Activated CD8-positive, alpha-beta memory T cell treated with anti-CD3 and anti-CD28 coated beads for 48 hours (primary cell): ENCODE measurements at places on chromosomes 3 and 15.

DNA sequence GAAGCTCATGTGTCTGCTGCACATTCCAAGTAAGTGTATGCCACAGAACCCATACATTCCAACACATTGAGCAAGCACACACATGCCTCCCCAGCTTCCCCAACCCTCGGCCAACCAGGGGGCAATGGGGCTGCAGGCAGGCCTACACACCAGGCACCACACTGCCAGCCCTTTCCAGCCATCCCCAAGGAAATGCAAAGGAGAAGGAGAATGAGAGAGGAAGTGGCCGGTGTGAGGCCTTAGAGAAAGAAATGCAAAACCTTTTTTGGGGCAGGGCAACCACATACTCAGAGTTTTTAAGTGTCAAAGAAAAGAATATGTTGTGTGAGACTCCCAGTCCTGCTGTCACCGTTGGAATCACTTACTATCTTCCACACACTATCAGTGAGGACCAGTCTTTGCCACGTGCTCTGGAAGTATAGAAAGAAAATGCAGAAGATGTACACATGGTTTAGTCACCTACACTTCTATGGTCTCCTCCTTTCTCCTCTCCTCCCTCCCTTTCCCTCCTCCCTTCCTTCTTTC, 11.1 kb downstream of the IGF2BP2 start:
- no peak for DNase-seq

DNA sequence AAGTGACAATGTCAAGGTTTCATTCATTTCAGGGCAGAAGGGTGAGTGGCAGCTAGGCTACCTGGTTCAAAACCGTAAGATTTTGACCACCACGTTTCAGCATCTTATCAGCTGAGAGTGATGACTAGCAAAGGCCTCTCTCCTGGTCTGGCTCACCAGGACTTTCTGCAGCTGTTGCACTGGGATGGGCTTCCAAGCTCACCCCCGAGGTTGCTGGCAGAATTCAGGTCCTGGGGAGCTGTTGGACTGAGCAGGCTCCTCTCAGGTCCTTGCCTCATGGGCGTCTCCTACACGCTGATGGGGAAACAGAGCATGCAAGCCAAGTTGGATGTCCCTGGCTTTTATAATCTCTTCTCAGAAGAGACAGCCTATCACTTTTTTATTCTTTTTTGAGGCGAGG, 88.8 kb upstream of the RNU6-1 start:
- no peak for DNase-seq

DNA sequence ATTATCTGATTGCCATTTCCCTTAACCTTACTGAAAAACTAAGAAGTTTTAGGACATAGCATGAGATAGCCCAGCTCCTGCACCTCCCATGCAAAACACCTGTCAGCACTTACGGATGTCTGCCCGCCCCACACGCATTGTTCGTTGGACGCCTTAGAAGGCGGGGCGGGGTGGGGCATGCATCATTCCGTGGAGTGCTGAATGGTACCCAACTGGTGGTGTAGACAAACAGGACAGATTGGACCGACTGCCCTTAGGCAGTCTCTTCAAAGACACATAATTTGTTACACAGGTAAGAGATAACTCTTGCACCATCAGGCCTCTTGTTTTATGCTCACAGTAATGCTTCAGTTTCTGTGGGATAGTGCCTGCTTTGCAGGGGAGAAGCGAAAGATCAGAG, 93.8 kb downstream of the SMAD6 start:
- DNase-seq: no peak

DNA sequence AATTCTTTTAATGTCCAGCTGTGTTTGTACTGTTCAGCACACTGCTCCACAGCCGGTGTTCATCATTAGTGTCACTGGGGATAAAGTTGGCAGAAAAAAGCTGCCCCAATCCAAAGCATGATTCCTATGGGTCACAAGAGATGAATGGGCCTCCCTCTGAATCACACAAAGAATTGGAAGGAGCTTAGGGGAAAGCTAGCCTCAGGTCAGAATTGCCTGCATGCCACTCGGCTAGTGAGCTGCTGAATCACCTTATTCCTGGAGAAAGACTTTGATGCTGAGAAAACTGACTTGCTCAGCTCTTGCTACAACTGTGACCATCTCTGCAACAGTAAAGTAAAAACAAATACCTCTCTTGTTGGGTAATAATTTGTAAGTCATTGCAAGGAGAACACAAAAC, 3.5 kb downstream of the CCK start:
- DNase-seq: no peak

GRCh38 chr3:57009367-57009766, 51.1 kb upstream of the SPATA12 start:
- DNase-seq: no peak

- DNase-seq: no peak
These were observed 117.8 kb upstream of the KCNH8 start for GRCh38 chr3:19030522-19030839.

DNA sequence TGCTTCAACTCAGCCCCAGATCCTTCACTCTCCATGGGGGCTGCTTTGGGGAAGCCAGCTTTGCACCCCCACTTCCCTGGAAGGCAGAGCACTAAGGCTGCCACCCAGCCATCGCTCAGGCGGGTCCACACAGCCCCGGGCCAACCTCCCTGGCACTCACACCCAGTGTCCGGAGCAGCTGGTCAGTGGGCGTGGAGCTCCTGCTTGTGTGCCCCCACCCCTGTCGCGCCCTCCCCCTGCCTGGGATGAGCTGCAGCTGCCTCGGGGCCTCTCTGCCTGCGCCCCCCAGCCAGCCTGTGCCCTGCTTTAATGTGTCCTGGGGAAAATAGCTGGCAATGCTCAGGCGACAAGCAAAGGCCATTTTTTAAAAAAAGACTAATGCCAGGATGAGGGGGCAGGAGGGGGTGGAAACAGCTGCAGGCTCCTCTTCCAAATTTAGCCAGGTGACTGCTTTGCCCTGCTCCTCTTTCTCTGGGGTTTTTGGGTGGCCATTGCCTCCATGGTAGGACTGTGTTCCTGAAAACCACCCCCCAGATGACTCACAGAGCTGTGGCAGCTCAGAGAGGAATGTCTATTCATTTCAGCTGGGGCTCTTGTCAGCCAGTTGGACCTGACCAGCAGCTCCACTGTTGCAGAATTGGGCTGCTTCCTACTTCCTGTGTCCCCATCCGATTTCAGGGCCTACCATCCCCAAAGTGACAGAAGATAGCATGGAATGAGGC, 65.0 kb downstream of the CEMIP start:
- DNase-seq: no peak

DNA sequence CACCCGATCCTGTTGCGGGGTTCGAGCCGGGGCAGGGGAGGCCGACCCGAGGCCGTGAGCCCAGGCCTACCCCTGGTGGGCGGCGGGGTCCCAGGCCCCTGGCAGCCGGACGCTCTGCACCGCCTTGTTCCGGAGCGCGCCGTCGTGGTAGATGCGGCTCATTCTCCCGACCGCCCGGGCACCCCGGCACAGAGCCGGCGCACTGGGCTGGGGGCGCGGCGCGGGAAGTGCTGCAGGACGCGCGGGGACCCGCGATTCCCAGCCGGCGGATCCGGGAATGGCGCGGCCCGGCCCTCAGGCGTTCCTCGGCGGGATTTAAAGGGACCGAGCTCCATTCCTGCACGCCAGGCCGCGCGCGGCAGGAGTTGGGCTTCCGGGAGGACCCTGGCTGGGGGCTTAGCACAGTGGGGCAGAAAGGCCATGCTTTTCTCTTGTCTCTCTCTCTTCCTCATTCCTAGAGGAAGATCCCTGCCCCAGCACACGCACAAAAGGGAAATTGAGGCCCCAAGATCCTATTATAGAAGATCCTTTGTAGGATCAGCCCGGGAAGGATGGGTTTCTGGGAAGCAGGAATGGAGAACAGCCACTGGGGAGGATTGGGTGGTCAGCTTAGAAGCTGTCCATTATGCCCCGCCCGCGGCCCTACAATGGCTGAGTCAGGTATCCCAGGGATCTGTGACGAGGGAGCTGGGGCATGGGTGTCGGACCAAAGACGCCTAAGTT, at the start of gene ARPIN:
TSS of gene ARPIN (minus strand) at position 279 of the 723 bp plus-strand sequence. CDS start at position 162, 117 bp downstream.
- no peak for DNase-seq

- DNase-seq: no peak
These were observed 49.8 kb upstream of the TEX264 start for GRCh38 chr3:51621091-51621892.

- no peak for DNase-seq
These were observed 86.3 kb upstream of the PRICKLE2 start for GRCh38 chr3:64311424-64312061.

- DNase-seq: no peak
These were observed 238.5 kb upstream of the ROBO1 start for GRCh38 chr3:80006315-80006714.

DNA sequence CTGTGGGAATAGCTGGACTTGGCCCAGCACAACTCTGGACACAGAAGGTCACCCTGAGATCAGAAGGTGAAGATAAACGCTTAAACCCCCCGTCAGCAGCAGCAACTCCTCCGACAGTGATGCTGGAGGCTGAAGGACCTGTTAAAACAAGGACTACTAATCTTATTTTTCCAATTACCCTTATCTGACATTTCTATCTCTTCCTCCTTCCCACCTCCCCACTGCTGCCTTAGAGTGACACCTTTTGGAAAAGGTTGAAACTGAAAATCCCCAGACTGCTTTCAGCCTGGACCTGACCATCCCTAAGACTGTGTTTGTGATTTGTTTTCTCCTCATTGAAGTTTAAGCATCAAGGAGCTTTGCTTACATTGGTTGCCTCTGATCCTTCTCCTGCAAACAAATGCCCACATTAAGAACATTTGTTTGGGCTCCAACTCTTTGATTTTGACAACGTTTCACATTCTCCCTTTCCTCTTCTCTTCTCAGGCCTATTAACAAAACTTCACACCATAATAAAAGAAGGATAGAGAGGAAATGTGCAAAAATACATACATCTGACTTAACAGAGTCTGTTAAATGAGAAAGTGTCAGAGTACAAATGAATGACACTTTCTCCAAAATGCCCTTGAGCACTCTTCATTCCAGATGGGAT, 410.6 kb upstream of the WNT5A start:
- DNase-seq: no peak

DNA sequence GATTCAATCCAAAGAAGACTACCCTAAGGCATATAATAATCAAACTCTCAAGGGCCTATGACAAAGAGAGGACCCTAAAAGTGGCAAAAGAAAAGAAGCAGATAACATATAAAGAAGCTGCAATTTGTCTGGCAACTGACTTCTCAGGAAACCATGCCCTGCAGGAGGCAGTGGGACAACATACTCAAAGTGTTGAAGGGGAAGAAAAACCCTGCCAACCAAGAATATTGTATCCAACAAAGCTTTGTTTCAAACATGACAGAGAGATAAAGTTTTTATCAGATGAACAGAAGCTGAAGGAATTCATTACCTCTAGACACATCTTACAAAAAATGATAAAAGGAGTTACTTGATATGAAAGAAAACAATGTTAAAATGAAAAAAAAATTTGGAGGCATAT, 167.1 kb downstream of the VPS13C start:
- no peak for DNase-seq

DNA sequence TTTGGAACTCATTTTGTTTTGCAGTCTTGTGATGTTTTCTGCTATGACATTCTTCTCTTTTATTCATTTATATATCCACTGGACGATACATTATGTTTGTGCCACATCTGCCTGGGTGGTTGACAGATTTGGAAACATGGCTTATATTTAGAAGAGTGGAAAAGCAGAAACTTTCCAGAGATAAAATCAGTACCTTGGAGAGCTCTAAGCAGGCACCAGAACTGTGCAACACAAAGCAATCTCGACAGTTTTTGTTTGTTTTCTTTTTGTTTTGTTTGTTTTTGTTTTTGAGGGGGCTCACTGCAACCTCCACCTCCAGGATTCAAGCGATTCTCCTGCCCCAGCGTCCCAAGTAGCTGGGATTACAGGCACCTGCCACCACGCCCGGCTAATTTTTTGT, 45.5 kb downstream of the SYN2 start:
- no peak for DNase-seq

DNA sequence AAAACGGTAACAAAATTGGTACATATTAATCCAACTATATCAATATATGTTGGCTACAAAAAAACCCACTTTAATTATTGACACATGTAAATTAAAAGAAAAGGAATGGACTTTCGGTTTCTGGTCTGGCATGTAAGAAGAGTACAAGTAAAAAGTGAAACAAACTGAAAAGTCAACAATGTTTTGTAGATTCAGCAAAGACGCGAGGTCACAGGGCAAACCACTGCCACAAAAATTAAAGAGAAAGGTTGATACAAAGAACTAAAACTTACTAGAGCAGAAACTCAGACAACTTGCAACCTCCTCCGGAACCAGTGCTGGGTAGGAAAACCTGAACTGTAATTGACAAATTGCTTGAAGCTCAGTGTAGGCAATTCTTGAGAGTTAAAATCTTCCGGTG, 110.6 kb upstream of the ARPP21 start:
- no peak for DNase-seq

DNA sequence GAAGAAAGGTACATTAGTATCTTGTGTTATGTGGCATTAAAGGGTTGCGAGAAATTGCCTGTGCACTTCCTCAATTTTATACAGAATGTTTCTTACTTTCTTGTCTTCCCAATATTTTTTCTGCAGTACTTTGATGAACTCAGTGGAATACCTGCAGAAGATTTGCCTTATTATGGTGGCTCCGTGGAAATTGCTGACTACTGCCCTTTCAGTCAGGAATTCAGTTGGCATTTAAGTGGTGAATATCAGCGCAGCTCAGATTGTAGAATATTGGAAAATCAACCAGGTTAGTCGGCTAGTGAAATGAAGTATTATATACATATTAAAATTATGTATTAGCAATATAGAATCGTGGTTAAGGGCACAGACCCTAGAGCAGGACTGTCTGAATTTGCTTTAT, 61.3 kb downstream of the LMLN start:
- DNase-seq: no peak

DNA sequence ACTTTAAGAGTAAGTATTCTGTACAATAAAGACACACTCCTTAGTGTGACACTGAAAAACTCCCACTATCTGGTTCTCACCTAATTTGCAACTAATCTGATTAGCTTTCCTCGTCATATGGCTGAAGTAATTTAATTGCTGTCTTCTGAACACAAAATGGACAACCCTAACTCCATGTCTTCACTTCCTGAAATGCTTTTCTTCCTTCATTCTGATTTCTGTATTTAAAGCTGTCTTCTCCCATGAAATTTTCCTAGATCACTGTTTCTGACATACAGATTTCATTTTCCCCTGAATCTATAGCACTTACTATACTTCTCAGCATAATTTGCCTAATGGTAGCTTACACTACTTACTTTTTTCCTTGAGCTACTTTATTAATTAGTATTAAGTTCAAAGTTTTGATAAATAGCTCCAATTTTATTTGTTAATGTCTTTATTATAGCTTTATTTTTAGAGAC, 6.3 kb downstream of the CCPG1 start:
- DNase-seq: no peak

DNA sequence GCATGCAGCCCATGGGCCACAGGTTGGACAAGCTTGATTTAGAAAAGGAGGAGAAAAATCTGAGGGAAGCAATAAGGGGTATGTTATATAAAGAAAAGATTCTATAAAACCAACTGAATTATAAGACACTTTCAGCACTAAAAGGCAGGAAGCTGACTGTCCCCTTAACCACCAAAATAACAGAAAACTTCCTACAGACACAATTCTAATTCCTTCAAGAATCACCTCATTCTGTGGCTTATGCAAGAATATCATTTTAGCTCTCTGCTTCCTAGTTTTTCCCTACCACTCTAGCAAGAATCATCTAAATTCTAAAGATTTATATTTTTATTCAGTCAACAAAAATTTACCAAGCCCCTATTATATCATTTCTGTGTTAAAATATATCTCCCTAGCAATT, 6.3 kb downstream of the STAG1 start:
- no peak for DNase-seq
